Stimulated activated CD8-positive, alpha-beta memory T cell treated with anti-CD3 and anti-CD28 coated beads, Interleukin-4, amount 100 ng/mL, for 1 hour (primary cell): ENCODE measurements at places on chromosomes 5 and 9.

DNA sequence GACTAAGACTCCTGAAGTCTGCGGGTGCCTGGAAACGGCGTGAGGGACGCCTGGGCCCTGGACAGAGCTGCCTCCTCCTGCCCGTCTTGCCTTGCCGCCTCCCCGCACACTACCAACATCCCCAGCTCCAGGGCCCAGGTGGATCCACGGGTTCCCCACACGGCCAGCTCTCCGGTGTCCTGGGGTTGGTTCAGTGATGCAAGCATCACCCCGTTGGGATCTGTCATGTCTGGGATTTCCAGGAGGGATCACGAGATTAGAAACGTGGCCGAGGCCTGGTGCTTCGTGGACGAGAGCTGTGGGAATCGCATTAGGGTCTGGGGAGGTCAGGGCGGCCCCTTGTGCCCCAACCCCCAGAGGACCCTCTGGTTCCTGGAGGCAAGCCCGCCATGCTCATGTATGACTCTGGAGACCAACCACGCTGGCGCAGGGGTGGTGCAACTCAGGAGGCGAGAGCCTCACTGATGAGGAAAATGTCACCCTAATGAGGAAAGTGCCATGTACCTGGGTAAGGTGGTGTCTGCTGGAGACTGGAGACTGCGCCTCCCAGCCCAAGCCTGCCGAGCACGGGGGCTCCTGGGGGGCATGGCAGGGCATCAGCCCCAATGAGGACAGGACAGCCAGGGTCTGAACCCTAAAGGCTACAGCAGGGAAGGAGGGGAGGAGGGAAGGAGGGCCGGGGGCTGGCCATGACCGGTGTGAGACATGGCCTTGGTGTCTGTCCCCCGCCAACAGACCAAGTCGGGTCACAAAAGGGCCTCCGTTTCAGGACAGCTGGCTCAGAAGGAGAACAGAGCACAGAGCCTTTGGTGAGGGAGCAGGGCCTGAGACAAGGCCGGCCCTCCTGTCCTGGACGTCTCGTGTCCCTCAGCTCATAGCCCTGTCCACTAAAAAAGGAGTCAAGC, 31.9 kb upstream of the SLC6A19 start:
- DNase-seq, result no peak

GRCh38 chr9:15786616-15787015, 233.8 kb downstream of the CCDC171 start:
- DNase-seq, result no peak

DNA sequence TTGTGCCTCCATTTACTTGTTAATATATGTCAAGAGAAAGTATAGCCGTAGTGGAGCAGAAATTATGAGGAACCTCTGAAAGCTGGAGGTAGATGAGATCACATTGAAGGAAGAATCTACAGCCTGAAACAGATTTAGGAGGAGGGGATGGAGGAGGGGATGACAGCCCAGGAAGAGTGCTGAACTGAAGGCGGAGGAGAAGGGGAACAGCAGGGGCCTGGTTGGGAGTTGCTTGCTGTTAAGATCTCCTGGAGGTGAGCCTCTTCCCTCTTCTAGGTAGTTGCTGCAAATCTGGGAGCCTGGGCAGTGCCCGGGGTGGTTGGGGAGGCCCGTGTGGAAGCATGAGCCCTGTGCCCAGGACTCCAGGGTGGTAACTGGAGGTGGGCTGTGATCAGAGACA, 111.8 kb upstream of the SEMA6A start:
- DNase-seq, result no peak

DNA sequence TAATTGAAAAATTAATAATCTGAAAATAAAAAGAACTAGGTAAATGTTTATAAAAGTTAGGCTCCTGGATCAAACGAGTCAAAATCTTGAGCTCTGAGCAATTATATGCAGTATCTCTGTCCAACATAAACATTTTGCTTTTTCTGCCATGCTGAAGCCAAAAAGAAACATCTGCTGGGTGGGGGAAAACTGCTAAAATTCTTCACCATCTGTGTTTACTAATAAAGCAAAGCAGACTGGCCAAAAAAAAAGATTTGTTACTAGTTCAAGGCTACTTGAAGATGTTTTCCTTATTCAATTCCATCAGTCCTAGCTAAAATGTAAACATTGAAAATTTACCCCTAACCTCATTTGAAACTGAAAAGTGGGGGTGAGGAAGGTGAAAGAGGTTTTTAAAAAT, 29.7 kb downstream of the GTF3C4 start:
- DNase-seq, result no peak

DNA sequence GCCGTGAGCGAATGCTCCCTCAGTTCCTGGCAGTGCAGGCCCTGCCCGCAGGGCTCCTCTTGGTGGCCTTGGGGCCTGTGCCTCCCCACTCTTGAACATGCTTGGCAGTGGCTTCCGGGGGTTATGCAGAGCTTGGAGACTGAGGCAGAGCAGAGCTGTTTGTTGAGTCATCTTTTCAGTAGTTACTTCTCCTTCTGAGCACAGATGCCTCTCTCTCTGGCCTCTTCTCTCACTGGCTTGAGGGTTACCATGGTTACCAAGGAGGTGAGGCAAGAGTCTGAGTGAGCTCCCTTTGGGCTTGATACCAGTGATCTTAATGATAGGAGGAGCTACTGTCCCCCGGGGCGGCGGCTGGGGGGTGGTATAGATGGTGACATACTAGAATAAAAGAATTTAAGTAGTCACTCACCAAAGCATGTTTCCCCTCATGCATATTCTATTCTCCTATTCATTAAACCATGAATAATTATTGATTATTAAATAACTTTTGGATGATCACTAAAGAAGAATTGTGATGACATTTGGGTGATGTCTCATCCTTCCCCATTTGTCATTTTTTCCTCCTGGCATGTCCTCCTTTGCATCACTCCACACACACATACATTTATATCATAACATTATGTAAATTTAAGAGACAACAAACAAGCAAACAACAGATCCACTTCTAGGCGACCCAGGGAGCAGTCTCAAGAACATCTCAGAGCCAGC, 111.1 kb downstream of the ARHGAP26 start:
- DNase-seq, result no peak

DNA sequence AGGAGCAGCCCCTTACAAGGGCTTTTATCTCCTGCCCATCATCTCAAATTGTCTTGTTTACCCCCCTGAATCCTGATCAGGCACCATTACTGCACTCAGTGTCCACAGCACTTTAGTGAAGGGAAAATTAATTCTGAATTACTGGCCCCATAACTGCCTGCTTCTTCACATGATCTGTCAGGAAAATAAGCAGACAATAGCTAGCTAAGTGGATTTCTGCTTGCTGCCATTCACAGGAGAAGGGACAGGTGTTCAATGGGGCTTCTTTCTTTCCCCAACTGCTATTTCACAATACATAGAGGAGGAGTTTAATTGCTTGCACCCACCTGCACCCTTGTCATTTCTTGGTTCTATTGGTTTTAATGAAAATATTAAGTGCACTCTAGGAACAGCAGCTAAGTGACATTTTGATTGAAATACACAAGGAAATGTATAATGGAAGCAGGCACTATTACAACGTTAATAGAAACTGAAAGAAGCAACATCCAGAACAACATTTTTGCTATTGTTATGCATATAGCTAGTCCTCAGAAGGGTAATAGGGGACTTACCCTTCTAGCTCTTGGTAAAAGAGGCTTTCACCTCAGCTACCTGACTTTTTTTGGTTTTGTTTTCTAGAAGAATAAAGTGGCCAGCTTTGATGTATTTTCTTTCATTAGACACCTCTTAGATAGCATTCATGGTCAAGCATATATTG, 599.3 kb upstream of the TLE4 start:
- DNase-seq, result no peak

DNA sequence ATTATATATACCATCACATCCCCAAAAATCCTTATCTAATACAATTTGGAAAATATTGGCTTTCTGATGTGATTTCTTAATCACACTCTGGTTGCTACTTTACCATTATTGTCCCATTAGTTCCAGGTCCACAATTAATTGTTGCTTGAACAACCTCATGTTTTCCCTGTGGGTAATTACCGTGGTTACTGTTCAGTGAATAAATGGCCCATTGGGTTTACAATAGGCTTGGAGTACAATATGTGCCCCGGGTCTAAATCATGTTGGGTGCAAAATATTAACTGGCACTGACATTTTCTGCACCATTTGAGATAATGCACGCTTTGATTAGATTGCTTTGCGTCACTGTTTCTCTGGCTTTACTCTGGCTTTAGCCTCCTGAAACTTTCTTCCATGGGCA, 163.7 kb downstream of the GABBR2 start:
- DNase-seq, result no peak

GRCh38 chr5:41893074-41893851, 10.9 kb upstream of the RIMOC1 start:
- no peak for DNase-seq

DNA sequence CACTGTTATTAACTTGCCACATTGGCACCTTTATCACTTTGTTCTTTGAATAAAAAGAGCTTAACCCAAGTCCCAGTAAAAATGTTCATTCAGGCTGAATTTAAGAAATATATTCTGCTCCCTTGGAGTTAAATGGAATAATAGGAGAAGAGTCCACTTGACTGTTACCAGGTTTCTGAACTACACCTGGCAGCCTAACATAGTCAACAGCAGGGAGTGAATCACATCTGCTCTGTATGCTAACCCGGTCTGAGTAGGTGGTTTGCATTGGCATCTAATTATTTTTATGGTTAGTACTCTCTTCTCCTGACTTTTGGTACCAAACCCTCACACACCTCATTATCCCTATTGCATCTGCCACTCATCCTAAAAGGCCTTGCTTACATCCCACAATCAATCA, 86.7 kb downstream of the STK32A start:
- no peak for DNase-seq

GRCh38 chr5:175444905-175445456, 999 bp upstream of the DRD1 start:
- DNase-seq, result no peak
